ENCODE measurements at places on chromosomes 2 and 18.

- no peak for DNase-seq
Measured at GRCh38 chr2:180195847-180196246, 188.8 kb upstream of the CWC22 start.

- no peak for DNase-seq
Measured at GRCh38 chr2:76953733-76954347, 568.3 kb downstream of the LRRTM4 start.

DNA sequence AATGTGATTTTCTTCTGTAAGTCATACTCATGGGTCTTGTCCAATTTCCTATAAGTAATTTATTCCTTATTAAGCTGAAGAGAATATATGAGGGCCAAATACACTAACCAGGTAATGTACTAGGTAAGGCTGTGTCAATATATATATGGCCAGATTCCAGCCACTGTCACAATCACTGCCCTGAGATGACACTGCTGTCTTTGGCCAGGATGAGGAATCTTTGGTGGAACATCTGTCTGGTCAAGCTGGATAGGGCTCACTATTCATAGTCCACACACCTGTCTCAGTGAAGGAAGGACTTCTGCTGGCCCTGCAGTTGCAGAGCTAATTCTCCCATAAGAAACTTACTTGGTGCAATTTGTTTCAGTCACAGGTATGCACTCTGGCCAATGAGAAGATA lies 11.3 kb downstream of the MSTN start:
- no peak for DNase-seq

GRCh38 chr2:15287447-15288184 lies 273.5 kb downstream of the NBAS start:
- no peak for DNase-seq

DNA sequence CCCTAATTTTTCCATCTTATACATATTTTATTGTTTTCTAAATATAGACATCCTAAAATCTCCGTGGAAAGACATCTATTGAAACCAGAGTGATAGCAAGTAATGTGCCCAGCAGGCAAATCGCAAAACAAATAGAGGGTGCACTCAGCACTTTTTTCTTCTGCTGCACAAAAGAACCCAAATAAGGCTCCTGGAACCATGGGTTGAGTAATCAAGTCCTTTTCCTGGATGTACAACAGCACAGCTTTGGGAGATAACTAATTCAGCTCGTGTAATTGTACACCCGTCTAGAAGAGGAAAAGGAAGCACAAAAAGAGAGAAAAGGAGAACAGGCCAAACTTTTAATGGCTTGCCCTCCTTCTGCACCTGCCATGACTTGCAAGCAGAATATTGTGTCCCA lies 126.9 kb upstream of the TLK1 start:
- no peak for DNase-seq

DNA sequence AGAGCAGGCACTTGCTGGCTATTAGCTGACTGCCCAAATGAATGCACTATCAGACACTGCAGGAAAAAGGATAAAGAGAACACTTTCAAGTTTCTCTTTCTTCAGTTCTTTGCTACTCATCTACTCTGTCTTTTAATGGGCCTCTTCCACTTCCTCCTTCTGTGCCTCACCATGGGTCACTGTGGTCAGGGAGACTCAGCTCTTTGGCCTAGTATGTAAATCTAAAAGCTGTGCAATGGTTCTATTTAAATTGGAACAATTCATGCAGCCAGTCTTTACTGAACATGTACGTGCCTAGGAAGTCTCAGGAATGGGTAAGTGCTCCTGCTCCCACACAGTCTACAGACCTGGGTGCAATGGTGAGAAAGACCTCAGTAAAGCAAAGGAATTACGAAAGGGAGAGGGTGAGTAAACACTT lies 79.1 kb upstream of the DNMT3A start:
- DNase-seq = no peak

Data from T-helper 1 cell (primary cell).